NCI-H187 treated with DMSO at 0.1 percent for 48 hours (cell line): ENCODE measurements at places on chromosomes 6 and 20.
A peak's percentile ranks its signal among the peaks of the same experiment; 100 is the strongest.

GRCh38 chr6:102223942-102224341 lies 830.4 kb downstream of the GRIK2 start:
- DNase-seq = no peak

- no peak for DNase-seq
Measured at GRCh38 chr6:50792771-50793170, 25.9 kb upstream of the TFAP2B start.

DNA sequence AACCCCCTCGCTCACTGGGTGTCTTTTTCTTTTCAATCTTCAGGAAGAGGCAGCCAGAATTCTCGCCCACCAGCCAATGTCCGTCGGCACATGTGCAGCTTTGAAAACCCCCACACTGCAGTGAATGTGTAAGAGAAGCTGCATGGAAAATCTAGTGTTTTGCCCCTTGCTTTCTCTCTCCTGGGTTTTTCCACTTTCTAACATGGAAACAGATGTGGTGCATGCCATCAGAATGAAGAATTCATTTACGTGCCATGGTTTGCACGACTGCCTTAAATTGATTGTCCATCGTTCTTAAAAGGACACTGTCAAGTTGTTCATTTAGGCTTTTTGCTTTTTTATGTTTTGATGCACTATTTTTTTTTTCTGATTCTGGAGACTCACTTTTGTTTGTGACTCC lies 117.1 kb upstream of the RAB32 start:
- DNase-seq = no peak

GRCh38 chr20:63100926-63101699 lies 94.3 kb upstream of the BHLHE23 start:
- DNase-seq = no peak

- no peak for DNase-seq
Measured at GRCh38 chr20:63238514-63239125, 2.9 kb downstream of the BIRC7 start.

DNA sequence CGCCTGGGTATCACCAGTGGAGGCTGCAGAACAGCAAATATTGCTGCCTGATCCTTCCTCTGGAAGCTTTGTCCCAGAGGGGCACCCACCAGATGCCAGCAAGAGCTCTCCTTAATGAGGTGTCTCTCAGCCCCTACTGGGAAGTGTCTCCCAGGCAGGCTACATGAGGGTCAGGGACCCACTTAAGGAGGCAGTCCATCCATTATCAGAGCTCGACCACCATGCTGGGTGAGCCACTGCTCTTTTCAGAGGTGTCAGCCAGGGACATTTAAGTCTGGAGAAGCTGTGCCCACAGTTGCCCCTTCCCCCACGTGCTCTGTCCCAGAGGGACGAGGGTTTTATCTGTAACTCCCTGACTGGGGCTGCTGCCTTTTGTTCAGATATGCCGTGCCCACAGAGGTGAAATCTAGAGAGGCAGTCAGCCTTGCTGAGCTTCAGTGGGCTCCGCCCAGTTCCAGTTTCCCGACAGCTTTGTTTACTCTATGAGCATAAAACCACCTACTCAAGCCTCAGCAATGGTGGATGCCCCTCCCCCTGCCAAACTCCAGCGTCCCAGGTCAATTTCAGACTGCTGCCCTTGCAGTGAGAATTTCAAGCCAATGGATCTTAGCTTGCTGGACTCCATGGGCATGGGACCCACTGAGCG lies 25.9 kb upstream of the AIG1 start:
- DNase-seq = peak; percentile 17

DNA sequence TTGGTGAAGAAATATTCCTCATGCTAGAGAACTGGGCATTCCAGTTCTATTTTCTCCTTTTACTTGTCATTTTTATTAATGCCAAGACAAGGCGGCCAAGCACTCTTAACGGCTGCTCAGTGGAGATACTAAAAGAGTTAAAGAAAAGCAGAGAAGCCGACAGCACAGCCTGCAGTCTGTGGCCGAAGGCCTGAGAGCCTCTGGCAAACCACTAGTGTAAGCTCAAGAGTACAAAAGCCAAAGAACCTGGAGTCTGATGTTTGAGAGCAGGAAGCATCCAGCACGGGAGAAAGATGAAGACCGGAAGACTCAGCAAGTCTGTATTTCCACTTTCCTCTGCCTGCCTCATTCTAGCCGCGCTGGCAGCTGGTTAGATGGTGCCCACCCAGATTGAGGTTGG lies 167.1 kb upstream of the FUT9 start:
- DNase-seq = no peak

DNA sequence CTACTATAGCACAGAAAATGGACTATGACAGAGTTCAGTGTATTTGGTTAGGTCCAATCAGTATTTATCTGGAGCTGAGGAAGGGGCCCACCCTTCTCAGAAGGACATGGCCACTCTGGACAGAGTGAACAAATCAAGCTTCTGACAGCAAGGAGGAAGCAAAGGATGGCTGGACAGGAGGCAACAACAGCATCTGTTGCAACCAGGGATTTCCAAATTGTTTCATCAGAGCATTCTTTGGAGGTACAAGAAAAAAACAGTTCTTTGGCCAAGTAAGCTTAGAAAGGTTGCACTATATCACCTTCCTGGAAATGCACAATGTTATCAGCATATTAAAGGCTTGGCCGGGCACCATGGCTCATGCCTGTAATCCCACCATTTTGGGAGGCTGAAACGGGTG lies 118.7 kb upstream of the SLC22A16 start:
- DNase-seq = no peak

- no peak for DNase-seq
Measured at GRCh38 chr20:19223640-19224039, 11.2 kb downstream of the SLC24A3 start.

GRCh38 chr6:80174900-80175572 lies 68.6 kb downstream of the BCKDHB start:
- DNase-seq = no peak

- no peak for DNase-seq
Measured at GRCh38 chr6:131013495-131013894, 49.5 kb downstream of the EPB41L2 start.

- DNase-seq = no peak
Measured at GRCh38 chr20:52473186-52473585, 281.6 kb upstream of the ZFP64 start.

- no peak for DNase-seq
Measured at GRCh38 chr6:169996378-169997051, 245.1 kb downstream of the ERMARD start.

GRCh38 chr6:81084776-81085430 lies 667.6 kb downstream of the TENT5A start:
- DNase-seq = no peak

DNA sequence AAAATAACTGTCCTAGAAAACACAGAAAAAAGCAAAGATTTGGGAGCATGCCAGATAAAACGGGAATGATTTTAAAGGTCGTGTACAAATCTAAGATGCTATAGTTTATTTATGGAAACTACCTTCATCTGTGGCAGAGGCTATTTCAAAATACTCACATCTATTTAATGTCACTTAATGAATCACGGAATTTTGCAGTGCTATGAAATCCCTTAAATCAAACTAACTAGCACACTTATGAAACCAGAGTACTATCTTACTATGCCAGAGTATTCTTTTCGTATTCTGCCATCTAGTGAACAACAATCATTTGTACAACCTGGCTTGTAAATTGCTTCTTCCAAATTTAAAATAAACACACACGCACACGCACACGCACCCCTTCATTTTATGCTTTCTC lies 77.9 kb upstream of the BMP5 start:
- no peak for DNase-seq

DNA sequence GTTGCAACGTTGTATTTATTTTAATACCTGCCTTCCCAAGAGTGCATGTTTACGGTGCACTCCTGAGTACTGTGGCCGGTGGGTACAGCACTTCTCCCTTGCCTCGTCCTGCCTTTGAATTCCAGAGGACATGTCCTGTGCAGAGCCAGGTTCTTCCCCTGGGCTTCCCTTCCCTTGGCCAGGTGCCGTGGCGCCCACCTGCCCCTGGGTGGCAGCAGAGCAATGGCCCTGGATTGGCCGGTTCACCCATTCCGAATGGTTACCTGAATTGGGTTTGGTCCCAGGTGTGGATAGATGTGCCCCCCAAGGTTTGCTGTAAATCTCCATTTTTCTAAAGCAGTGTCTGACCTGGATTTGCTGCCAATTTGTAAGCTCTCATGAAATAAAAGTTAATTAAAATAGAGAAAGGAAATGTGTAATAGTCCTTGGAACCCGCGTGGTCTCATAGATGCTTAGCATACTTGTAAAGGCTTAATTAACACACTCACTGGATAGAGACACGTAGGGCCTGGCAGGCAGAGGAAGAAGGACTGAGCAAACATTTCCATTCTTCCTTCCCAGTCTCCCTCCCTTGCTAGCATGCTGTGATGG lies 40.6 kb downstream of the DTD1 start:
- no peak for DNase-seq

- DNase-seq = no peak
Measured at GRCh38 chr20:15287329-15287728, 949.9 kb upstream of the FLRT3 start.

DNA sequence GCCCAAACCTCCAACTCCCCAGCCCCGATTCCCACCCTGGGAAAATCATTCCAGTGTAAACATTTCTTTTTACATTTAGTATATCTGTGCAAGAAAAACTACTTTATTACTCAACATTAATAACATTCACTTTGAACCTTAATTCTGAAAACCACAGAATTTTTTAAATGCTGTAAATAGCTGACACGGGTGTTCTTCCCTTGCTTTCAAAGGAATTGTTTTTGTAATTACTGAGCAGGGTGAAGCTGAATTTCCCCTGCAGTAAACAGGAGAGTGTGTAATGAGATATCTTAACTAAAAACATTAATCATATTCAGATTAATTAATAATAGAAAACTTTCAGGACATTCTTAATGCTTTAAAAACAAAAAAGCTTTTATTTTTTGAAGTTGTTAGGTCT lies 99.3 kb upstream of the CITED2 start:
- DNase-seq = no peak

- no peak for DNase-seq
Measured at GRCh38 chr6:160022101-160022500, 53.2 kb downstream of the IGF2R start.

GRCh38 chr6:25980935-25981334 lies 18.3 kb downstream of the TRIM38 start:
- DNase-seq = no peak

- no peak for DNase-seq
Measured at GRCh38 chr6:133898263-133898662, 9.3 kb downstream of the TCF21 start.

DNA sequence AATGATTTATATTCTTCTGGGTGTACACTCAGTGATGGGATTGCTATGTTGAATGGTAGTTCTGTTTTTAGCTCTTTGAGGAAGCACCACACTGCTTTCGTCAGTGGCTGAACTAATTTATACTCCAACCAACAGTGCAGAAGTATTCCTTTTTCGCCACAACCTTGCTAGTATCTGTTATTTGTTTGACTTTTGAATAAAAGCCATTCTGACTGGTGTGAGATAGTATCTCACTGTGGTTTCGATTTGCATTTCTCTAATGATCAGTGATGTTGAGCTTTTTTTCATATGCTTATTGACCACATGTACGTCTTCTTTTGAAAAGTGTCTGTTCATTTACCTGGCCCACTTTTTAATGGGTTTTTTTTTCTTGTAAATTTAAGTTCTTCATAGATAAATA lies 583.8 kb upstream of the ARID1B start:
- no peak for DNase-seq

DNA sequence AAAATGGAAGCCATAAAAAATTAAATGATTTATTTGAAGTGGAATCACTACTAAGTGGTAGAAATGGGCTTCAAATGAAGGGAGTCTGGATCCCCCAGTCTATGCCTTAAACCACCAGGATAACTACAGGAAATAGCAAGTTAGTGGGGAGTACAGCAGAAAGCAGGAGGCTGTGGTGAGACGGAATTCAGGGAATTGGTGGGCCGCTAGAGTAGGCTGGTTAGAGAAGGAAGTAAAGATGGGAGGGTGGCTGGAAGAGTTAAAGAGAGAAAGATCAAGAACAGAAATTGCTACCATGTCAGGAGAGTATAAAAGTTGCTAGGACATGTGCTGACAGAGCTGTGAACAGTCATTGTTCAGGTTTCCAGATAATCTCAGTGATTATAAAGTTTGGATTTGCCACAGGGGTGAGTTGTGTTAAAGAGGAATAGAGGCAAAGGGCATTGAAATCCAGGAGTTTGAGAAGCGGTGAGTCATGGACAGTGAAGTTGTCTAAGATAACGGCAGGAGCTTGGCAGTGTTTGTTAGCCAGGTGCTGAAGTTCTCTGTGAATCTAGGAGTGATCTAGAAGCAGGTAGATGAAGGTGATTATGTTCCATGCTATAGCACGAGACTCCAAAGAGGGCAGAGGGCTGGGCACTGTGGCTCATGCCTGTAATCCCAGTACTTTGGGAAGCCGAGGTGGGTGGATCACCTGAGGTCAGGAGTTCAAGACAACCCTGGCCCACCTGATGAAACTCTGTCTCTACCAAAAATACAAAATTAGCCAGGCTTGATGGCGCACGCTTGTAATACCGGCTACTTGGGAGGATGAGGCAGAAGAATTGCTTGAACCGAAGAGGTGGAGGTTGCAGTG lies 13.7 kb upstream of the HINT3 start:
- DNase-seq = no peak

DNA sequence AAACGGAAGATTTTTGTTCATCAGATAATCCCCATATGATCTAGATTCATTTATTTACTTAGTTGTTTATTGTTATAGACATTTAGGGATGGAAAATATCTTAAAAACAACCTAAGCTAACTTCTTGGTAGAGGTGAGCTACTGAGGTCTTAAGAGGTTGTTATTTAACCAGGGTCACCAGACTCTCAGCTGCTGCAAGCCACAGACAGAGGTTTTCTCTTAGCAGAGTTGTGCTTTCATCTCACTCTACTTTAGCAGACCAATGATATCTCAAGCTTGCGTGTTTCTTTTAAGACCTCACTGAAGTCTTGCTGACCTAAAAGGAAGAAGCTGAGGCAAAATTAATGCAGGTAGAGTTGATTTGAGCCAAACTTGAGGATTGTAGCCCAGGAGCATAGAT lies 43.6 kb downstream of the NCOA7 start:
- DNase-seq = no peak

DNA sequence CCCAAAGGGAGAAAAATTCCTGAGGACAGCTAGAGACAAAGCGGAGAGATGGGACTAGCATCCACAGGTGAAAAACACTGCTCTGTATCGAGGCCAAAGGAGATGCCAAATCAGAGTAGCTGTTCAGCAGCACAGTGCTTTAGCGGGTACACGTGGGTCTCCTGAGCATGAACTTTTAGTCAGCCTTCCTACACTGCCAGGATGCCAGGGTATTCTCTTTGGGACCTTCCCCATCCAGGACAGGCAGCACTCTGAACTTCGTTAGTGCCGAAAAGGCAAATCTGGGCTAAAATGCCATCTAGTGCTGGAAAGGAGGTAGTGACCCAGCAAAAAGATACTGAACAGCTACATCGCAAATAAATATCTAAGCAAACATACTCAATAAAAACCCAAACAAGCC lies 64.9 kb downstream of the C6orf58 start:
- DNase-seq = no peak

DNA sequence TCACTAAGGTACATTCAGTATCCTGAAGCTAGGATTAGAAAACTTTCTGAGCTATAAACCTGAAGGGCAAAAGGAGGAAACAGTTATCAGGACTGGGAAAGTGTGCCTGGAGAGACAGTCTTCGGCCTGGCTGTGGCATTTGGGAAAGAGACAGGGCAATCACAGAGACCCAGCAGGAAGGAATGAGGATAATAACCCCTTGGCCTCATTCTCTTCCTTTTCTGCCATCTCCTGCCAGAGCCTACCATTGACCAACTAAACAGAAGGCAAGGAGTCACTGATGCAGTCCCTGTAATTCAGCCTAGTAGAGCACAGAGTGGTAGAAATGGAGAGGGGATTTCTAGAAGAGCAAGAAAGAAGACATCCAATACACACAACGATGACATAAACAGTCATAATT lies 359.4 kb downstream of the HDGFL1 start:
- DNase-seq = no peak

GRCh38 chr6:23498013-23498412 lies 628.0 kb upstream of the NRSN1 start:
- DNase-seq = no peak
